ENCODE measurements at places on chromosomes 13 and 19. TPM values are rescaled to one million over a fixed set of nuclear protein-coding genes. Genes with fewer than 3 reads are reported as not detected.

The LYL1 gene
- 0.99 TPM for total RNA-seq

The RDH8 gene
- total RNA-seq: not detected

The KLF1 gene
- total RNA-seq: not detected

The ZNF723 gene
- not detected for total RNA-seq

The FNDC3A gene
- total RNA-seq: 71.6 TPM

The CEACAM1 gene
- not detected for total RNA-seq

The COX7A1 gene
- 8.3 TPM for total RNA-seq

The LRRC63 gene
- 0.17 TPM for total RNA-seq

The KLK14 gene
- 0.17 TPM for total RNA-seq

The MBD3L2 gene
- total RNA-seq: not detected

The RNF225 gene
- total RNA-seq: 0.66 TPM

The PLPPR3 gene
- 2.5 TPM for total RNA-seq

The CERS4 gene
- total RNA-seq: 16.7 TPM

The ZNF784 gene
- 4.8 TPM for total RNA-seq

The PSG4 gene
- total RNA-seq: 0.29 TPM

The PLPPR2 gene
- total RNA-seq: 12.4 TPM

The PRTN3 gene
- total RNA-seq: not detected

The TUBB4A gene
- not detected for total RNA-seq

The C19orf73 gene
- total RNA-seq: 0.99 TPM

The PCSK4 gene
- total RNA-seq: 4.0 TPM

The SLC8A2 gene
- not detected for total RNA-seq

Measured in smooth muscle cell of trachea (primary cell).